ENCODE measurements at places on chromosomes 6 and 20.

GRCh38 chr6:141552031-141552430, 580.7 kb upstream of the GJE1 start:
- no peak overlapping the region for H3K27ac ChIP-seq
- H3K4me3 ChIP-seq, result no peak overlapping the region
- peaks cover 15% of the 10 kb centered on the region for H3K36me3 ChIP-seq
- no peak for DNase-seq
- H3K4me1 ChIP-seq, result peaks cover 2% of the 10 kb centered on the region

DNA sequence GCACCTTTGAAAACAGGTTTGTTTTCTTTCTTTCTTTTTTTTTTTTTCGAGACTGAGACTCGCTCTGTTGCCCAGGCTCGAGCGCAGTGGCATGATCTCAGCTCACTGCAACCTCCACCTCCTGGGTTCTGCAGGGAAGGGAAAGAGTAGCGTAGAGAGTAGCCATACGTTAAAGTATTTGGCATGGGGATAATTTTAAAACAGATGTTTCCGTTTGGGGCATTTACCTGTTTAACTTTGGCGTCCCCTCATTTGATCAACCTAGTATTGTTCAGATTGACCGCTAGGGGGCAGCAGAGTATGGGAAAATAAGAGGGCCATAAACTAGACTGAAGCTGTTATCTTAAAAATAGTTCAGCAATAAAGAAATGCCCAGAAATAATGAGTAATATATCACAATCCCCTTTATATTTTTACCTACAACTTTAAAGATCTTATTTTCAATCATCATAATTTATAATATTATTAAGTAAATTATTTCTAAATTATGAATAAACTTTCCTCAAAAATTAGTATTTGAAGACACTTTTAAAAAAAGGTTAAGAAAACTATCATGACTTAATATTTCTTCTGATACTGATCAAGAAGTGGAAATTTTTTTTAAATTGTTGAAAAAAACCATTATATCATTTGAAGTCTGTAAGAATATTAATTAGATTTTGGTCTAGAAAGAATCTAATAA, 7.6 kb upstream of the TAAR9 start:
- no peak overlapping the region for H3K27ac ChIP-seq
- H3K4me1 ChIP-seq, result peaks cover 3% of the 10 kb centered on the region
- H3K27me3 ChIP-seq, result peaks cover 27% of the 10 kb centered on the region
- DNase-seq, result peak; percentile 76
- H3K4me3 ChIP-seq, result no peak overlapping the region
- no peaks in the 10 kb centered on the region for H3K36me3 ChIP-seq

GRCh38 chr6:46891252-46891795, 30.4 kb downstream of the ADGRF5 start:
- H3K4me3 ChIP-seq, result no peak overlapping the region
- H3K36me3 ChIP-seq, result no peaks in the 10 kb centered on the region
- no peak for DNase-seq
- no peak overlapping the region for H3K27ac ChIP-seq
- no peaks in the 10 kb centered on the region for H3K27me3 ChIP-seq
- H3K4me1 ChIP-seq, result no peaks in the 10 kb centered on the region

DNA sequence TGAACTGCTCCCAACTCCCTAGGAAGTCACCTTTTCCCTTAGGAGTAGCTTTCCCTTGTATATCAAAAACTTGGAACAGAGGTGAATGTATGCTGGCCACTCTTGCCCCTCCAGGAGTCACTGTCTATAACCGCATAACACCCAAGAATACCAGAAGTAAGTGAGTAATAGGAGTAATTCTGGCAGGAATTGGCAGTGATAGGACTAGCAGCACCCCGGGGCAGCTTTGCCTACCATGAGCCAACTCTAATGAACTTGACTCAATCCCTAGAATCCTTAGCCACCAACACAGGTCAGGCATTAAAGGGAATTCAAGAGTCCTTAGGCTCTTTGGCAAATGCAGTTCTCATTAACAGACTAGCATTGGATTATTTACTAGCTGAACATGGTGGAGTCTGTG, 28.8 kb upstream of the CD164 start:
- H3K27ac ChIP-seq, result no peak overlapping the region
- peaks cover 29% of the 10 kb centered on the region for H3K27me3 ChIP-seq
- H3K36me3 ChIP-seq, result no peaks in the 10 kb centered on the region

DNA sequence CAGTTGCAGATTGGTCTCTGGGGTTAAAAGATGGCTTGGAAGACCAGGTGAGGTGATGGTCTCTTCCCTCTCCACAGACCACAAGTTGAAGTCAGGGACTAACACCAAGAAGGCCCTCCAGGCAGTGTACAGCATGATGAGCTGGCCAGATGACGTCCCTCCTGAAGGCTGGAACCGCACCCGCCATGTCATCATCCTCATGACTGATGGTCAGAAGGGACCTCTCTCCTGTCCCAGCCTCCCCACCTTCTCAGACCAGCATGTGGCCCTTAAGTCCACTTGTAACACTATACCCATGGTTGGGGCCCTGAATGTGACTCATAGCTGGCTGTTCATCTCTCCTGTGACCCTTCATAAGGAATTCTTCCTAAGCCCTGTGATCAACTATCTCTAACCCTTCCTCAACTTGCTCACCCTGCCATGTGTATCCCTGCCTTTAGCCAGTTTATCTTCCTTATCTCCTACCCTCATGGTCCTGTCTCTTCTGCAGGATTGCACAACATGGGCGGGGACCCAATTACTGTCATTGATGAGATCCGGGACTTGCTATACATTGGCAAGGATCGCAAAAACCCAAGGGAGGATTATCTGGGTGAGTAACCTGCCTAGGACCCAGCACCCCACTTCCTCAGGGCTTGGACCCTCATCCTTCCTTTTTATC, 3.0 kb downstream of the CFB start:
- no peak overlapping the region for H3K4me3 ChIP-seq
- peaks cover 13% of the 10 kb centered on the region for H3K36me3 ChIP-seq
- no peak overlapping the region for H3K27ac ChIP-seq
- DNase-seq, result no peak
- H3K4me1 ChIP-seq, result peaks cover 4% of the 10 kb centered on the region

GRCh38 chr6:121816361-121816760, 380.9 kb downstream of the GJA1 start:
- no peak overlapping the region for H3K4me3 ChIP-seq
- no peaks in the 10 kb centered on the region for H3K36me3 ChIP-seq
- H3K27ac ChIP-seq, result no peak overlapping the region
- no peaks in the 10 kb centered on the region for H3K27me3 ChIP-seq
- DNase-seq, result no peak
- no peaks in the 10 kb centered on the region for H3K4me1 ChIP-seq

DNA sequence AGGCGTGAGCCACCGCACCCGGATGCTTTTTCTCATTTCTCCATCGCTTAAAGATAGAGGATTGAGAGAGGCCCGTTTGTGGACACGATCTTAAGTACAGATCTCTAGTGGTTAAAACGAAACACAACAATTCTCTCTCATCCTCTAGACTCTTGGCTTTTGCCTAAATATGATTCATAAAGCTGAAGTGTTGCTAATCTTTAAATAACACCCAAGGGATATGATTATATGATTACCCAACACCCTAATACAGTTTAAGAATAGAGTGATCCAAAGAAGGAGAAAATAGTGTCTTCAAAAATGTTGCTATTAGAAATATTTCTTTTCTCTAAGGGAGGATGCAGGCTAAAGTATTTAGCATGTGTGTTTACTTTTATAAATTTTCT, 50.4 kb downstream of the MTHFD1L start:
- H3K27ac ChIP-seq, result no peak overlapping the region
- no peaks in the 10 kb centered on the region for H3K27me3 ChIP-seq
- no peak for DNase-seq
- H3K36me3 ChIP-seq, result peaks cover 34% of the 10 kb centered on the region
